Stimulated activated CD4-positive, alpha-beta T cell treated with anti-CD3 and anti-CD28 coated beads, Interleukin-2, amount 100 ng/mL, for 48 hours (primary cell): ENCODE measurements at places on chromosomes 13 and 19.
A peak's percentile ranks its signal among the peaks of the same experiment; 100 is the strongest.

DNA sequence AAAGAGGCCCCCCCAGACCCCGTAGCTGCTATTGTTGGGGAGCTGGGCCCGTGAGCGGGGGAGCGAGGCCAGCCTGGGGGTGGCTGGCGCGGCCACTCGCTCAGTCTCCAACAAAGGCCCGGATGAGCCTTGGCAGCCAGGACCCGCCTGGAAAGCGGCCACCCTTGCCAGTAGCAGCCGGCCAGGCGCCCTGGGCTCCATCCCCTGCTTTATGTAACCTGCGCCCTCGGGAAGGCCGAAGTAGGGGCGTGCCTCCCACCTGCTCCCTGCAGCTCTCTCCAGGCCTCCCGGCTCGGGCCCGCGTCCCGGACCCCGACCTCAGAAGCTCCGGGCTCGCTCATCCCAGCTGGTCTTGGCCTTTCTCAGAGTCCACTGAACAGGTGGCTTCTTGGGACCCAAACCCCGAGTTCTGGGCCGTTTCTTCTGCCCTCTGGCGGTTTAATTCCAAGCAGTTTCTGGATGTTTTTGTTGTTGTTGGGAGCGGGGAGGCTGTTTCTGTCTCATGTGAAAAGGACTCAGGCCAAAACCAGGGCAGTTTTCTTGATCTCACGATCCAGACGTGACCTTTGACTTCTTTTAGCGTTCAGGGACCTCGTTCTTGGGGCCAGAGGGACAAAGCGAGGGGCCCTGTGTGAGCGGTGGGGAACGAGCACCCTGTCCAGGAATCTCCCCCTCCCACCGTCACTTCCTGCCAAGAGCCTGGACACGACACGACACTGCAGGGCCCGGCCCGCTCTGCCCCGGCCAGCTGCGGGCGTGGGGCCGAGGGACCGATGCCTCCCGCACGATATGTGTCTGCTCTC lies 1.2 kb downstream of the CDC34 start:
- peak; percentile 35 for DNase-seq

GRCh38 chr13:57045826-57046546 lies 94.7 kb upstream of the PRR20A start:
- DNase-seq: no peak

DNA sequence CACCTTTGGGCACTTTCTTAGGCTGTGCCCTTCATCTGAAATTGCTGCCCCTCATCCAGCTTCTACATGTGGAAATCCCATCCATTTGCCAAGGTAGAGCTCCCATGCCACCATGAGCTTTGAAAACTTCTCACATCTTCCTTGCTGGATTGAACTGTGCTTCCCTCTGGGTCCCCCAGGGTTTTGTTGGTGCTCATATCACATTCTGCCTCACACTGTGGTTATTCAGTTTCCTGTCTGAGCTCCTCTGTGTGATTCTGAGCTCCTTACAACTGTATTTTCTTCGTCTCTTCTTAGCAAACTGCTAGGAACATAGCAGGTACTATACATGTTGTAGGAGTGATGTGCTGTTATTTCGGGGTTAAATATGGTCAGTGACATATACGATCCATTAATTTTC lies 74.9 kb upstream of the KL start:
- DNase-seq: no peak

DNA sequence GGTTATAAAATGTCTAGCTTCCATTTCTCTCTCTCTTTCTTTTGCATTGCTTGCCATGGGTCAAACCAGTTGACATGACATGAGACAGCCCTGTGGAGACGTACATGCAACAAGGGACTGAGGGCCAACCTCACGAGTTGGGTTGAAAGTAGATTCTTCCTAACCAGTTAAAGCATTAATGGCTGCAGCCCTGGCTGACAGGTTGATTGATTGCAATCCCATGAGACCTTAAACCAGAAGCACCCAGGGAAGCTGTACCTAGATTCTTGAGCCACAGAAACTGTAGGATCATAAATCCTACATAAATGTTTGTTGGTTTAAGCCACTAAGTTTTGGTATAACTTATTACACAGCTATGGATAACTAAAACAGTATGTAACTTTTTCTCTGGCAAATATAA lies 373.8 kb downstream of the DACH1 start:
- DNase-seq: no peak

GRCh38 chr13:79384022-79384610 lies 21.9 kb downstream of the RBM26 start:
- DNase-seq: no peak

GRCh38 chr19:3250675-3251074 lies 26.2 kb downstream of the CELF5 start:
- DNase-seq: peak; percentile 41

- DNase-seq: no peak
Observed at GRCh38 chr19:37855098-37855497, 51.3 kb downstream of the WDR87 start.

GRCh38 chr13:33286128-33286527 lies 573 bp upstream of the STARD13 start:
- DNase-seq: no peak

GRCh38 chr13:41608839-41609177 lies 151.5 kb downstream of the RGCC start:
- DNase-seq: no peak

DNA sequence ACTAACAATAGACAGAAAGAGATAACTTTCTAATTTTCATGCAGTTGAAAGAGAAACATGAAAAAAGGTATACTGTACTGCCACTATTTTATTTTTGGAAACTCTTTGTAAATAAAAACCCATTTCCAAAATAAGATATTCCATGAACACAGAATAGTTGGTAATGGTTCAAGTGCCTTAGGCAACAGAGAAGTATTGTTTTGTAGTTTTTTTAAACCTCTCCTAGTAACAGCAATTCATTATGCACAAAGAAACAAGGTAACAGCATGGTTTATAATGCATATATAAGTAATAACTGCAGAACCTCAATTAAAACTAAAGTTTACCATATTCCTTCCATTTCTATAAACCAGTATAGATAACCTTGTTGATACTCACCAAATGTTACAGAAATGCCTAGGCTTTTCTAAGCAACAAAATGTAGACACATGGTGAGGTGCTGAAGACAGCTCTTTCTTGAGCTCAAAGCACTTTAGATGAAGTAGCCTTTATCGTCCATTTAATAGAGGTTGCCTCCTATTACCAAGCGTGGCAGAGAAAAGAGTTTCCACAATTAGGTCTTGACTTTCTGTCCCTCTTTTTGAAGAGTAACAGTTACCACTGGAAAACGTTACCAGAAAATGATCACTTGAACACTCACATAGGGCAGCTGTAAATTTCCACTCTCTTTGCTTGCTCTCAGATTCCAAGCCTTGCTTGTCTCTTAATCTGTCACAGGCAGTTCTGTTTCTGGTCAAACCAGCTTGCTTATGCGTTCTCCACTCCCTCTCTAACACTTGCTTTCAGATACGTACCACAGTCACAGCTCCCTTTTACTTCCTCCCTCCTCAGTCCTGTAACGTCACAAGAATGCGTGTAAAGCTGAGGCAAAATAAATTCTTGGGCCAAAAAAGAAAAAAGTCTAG lies 42.9 kb downstream of the CAB39L start:
- no peak for DNase-seq

DNA sequence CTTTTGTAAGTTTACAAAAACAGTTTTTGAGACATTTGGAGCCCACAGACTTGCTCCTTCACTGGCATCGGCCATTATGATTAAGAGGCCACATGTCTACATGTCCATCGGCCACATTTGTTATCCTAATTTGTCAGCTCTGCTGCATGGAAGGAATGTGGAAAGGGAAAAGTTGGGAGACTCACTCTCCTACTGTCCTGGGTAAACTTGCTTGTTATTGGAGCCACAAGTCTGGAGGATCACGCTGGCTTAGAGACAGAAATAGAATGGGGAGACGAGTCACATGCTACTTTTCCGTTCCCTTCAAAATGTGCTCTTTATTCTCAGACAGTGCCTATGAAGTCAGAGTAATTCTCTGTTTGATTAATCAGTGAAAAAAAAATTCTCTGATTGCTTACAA lies 741.2 kb upstream of the PCDH9 start:
- DNase-seq: no peak

GRCh38 chr19:19115954-19116353 lies 22.3 kb downstream of the TMEM161A start:
- peak; percentile 58 for DNase-seq

GRCh38 chr19:16375157-16375935 lies 50.7 kb downstream of the KLF2 start:
- no peak for DNase-seq

- DNase-seq: no peak
Observed at GRCh38 chr19:2511991-2512390, 36.1 kb downstream of the GADD45B start.

DNA sequence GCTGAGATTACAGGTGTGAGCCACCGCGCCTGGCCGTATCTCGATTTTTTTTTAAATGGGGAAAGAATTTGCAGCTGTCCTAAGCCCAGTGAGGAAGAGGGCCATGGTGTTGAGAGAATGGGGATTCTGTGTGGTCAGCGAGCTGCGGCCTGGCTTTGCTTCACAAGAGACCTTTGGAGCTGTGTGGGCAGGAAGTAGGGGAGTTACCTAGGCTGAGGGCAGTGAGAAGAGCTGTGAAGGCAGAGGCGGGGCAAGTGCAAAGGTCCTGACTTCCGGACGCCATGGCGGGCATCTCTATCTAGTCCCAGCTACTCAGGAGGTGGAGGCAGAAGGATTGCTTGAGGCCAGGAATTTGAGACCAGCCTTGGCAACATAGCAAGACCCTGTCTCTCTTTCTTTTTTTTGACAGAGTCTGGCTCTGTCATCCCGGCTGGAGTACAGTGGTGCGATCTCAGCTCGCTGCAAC lies 4.9 kb downstream of the AP2A1 start:
- DNase-seq: no peak

DNA sequence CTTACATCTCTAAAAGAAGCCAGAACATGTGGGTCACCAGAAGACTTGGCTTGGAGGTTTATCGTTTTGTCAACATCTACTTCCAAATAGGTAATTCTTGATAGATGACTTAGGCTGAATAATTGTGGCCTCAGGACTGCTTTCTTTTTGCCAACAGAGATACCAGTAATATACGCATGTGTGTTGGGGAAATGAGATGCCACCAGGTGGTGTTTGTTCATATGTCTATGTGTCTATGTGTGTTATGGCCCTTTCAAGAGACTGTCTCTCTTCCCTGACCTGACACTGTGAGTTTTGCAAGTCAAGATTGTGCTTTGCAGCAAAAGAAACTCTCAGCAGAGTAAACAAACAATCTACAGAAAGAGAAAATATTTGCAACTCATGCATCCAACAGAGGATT lies 31.6 kb upstream of the METTL21C start:
- no peak for DNase-seq

DNA sequence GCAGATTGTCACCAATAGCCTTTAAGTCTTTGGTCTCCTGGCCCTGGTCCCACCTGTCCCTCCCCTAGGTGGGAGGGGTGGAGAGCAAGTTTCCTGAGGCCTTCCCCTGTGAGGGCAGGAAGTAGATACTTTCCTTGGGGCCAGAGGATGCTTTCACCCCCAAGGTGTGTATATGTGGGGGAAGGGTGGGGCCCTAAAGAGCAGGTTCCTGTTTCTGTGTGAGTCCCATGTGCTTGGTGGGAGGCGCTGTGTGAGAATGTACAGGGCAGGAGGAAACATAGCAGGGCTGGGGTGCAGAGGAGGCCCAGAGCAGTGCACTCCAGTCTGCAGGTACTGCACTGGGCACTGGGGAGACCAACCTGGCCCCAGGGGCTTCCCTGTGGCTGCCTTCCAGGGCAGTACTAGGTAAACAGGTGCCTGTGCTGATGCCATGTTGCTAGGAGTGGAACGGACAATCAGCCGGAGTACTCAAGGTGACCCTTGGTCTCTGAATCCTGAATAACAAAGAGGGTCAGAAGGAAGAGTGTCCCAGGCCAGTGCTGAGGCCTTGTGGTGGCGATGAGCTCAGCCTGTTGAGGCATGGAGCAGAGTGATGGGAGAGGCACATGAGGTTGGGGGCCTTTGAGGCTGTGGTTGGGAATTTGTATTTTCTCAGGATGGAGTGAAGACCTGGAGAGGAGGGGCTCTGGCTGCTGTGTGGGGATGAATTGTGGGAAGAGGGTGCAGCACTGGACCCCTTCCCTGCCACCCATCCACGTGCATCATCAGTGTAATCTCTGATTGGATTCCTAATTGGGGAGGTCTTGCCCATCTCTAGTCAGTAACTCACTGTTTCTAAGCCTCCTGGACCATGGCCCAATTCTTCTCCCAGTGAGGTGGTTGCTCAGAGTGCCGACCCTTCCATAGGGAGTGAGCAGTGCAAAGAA lies 5.1 kb downstream of the EGLN2 start:
- DNase-seq: no peak

DNA sequence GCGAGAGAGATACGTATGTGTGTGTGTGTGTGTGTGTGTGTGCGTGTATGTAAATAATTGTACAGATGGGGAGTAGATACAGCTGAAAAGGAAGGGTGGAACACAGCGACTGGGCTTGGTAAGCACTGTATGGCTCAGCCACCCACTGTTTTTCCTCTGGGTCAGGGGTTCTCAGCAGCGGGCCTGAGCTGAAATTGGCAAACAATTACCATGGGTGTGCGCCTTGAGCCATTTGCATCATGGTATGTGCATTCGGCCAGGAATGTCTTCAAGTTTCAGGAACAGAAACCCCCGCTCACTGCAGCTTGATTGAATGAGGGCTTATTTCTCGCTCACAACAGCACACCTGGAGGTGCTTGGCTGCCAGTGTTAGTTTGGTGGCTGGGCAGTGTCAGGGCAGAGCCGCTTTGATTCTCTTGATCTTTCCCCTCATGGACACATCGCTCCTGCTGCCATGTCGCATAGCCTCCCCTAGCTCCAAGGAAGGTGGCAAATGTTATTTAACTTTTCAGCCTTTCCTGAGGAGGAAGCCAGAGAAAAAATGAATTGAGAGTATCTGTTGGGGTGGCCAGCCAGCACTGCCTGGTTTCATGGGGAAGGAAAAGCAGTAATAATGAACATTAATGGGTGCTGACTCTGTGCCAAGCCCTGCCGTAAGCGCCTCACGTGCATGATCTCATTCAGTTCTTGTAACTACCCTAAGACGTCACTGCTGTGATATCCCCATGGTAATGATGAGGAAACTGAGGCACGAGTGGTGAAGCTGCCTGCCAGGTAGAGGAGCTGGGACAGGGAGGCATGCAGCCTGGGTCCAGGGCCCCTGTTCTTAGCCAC lies 126.9 kb downstream of the SIPA1L3 start:
- no peak for DNase-seq

- peak; percentile 90 for DNase-seq
Observed at GRCh38 chr19:45469132-45469944, 1.5 kb downstream of the FOSB start.

DNA sequence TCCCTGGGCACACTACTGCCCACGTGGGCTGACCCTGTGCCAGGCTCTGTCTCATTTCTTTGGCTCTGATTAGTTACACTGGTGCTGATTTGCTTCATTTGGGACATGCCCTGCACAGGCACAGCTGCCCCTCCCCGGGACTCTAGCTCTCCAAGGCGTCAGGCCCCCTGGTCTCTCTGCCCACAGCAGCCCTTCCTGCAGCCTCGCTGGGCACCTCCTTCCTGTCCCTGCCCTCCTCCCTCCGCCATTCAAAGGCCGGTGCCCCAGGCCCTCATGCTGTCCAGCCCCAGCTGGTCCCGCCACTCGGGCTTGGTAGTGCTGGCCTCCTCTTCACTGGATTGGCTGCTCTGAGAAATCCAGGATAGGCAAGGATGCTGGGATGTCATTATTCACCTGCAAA lies 73.1 kb downstream of the ERICH6B start:
- DNase-seq: no peak
